ENCODE measurements at places on chromosomes 7 and 10.

- DNase-seq = no peak
Observed at GRCh38 chr7:138542183-138542582, 82.1 kb downstream of the TRIM24 start.

- DNase-seq = no peak
Observed at GRCh38 chr7:137454767-137455166, 111.2 kb upstream of the PTN start.

GRCh38 chr7:53119514-53119941 is 84.1 kb downstream of the POM121L12 start:
- DNase-seq = no peak

- DNase-seq = peak; percentile 8
Observed at GRCh38 chr10:12388671-12389070, 39.3 kb downstream of the CAMK1D start.

DNA sequence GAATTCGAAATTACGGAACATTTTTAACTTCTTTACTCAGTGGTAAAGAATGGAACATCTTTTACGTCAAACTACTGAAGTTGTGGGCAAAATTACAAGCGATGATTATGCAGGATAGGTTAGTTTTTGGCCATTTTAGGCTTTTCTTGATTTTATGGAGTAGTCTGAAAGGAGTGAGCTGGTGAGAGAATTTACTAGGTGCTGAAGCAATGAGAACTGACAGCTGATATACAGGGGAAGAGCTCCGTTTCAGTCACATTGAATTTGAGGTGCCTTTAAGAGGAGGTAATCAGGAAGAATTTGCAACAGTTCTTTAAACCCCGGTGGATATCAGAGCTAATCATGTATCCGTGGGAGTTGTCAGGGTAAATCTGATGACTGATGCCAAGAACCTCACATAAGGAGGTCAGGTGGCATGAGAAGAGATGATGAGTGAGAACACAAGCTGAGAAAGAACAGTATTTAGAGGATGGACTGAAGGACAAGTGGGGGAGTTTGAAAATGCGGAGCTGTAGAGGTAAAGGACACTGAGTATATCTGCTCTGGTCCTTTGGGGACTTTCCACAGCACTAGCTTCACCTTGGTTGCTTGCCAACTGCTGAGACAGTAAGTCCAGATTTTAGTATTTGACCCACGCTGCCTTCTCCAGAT is 104.3 kb downstream of the AHR start:
- DNase-seq = no peak

GRCh38 chr7:108088729-108089128 is 41.4 kb downstream of the LAMB4 start:
- DNase-seq = no peak

GRCh38 chr7:118478236-118478635 is 253.7 kb downstream of the ANKRD7 start:
- no peak for DNase-seq

GRCh38 chr7:123569352-123570010 is 11.9 kb upstream of the NDUFA5 start:
- DNase-seq = no peak

DNA sequence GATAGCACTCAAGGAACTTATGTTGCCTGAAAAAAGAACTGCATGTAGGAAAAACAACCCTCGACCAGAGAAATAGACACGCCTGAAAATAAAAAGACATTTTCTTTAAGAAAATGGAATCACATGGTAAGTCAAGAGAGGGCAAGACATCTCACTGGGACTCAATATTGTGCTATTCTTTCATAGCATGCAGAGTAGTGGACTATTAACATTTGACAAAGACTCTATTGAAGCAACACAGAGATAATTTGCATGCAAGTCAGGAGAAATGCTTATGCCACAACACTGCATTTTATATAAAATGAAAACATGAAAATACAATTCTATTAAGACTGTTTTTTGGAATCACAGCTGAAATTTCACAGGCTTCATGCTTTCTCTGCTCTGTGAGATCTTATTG is 77.9 kb upstream of the RHOBTB1 start:
- no peak for DNase-seq

GRCh38 chr7:157799076-157799685 is 462.4 kb downstream of the DNAJB6 start:
- DNase-seq = no peak

- no peak for DNase-seq
Observed at GRCh38 chr7:105769901-105770628, 106.3 kb downstream of the ATXN7L1 start.

- DNase-seq = no peak
Observed at GRCh38 chr7:86947929-86948328, 111.5 kb downstream of the ELAPOR2 start.

DNA sequence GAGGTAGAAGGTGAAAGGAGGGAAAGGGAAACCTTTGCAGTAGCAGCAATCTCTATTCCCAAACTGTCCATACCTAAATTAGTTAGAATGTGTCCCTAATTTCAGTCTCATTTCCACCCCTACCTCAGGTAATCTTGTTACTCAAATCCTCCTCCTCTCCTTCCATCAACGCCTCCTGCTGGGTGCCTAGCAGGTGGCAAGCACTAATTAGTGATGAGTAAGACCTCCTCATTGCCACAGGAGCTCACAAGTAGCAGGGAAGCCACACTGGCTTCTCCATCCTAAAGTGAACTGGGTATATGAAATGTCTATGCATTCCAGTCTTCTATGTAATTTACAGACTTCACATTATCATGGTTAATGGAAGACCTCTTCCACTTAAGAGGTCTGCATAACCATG is 25.7 kb upstream of the FAM133B start:
- no peak for DNase-seq

Data from NCI-H1417 treated with DMSO at 0.1 percent for 48 hours (cell line).